ENCODE measurements at places on chromosomes 12 and 14.

GRCh38 chr14:56555921-56556570 lies 23.6 kb upstream of the TMEM260 start:
- DNase-seq = no peak

DNA sequence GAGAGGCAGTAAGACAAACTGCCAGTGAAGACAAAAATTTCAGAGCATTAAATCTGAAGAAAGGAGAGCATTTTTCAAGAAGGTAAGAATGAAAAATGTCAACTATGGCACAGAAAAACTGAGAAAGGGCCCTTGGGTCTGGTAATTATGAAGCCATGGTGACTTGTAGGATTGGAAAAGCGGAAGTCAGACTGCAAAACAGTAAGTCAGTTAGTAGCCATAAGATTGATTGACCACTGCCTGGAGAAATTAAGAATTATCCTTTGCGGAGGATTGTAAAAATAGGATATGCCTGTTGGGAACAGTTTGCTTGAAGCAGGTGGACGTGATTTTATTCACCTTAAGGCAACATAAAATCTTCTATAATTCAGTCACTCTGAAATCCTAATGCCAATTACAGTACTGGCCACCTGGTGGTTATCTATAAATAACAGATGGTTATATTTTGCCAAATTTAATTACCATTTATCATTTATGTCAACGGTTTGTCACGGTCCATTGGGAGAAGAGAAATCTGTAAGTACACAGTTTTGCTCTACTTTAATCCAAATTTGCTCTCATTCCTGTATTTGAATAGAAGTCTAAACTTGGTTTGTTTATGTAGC lies 127.1 kb upstream of the CNTN1 start:
- no peak for DNase-seq

GRCh38 chr12:47964106-47964728 lies 821 bp downstream of the TMEM106C start:
- no peak for DNase-seq

DNA sequence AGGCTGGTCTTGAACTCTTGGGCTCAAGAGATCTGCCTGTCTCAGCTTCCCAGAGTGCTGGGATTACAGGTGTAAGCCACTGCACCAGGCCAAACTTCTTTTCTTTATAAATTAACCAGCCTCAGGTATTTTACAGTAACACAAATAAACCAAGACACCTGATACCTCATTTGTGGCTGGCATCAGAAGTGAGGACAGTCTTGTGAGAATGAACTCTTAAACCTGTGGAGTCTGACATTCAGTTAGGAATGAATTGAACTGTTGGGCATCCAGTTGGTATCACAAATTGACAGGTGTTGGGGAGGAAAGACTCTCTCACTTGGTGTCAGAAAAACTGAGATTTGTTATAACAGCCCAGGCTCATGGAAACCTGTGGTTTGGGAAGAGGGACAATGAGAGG lies 120.5 kb downstream of the DENND5B start:
- no peak for DNase-seq

DNA sequence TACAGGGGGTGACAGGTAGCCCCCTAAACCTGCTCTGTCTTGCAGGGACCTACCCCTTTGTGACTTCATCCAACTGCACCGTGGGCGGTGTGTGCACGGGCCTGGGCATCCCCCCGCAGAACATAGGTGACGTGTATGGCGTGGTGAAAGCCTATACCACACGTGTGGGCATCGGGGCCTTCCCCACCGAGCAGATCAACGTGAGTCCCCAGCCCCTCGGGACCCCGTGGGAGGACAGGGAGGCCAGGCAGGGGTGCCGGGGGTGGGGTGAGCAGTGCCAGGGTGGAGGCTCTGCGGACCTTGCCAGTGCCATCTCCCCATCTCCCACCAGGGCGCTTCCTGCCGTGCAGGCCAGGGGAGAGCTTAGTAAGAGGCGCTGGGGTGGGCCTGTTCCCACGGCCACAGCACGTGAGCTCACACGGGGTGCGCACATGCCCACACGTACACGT lies 11.1 kb upstream of the SIVA1 start:
- DNase-seq = no peak

DNA sequence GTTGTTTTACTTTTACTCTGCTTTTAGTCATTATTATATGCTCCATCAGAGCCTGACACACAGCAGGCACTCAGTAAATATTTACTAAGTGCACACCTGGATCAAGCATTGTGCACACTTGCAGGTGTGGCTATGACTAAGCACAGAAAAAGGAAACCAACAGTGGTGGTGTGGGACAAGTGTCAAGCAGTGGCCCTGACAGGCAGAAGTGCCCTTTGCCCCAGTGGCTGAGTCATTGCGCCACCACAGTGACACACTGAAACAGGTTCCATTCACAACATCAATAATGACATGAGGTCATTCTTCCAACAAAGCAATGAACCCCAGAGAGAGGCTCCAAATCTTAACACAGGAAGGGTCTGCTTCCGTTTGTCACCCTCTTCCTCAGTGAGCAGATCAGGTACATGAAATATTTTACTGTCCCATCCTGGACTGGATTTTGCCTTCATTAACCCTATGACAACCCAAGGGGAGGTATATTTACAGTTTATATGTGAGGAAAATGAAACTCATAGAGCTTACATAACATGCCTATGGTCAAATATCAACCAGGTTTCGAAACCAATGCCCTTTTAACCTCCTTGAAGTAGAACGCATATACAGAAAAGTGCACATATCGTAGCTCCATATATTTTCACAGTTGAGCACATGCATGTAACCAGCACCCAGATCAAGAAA lies 82.6 kb upstream of the GTF2A1 start:
- no peak for DNase-seq

DNA sequence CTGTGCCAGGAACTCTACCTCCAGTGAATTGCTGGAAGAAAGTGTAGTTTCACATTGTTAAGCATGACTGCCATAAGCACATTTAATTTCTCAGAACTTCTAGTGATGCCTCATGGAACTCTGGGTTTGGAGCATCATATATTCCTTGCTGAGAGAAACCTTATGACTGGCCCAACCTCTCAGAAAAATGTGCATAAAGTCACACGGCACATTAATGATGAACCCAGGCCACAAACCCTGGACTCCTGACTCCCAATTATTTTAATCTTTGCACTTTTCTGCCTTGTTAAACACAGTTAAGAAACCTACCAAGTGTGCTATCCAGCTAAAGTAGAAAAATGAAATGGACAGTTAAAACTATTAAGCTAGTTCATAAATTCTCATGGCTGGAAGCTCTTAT lies 5.6 kb downstream of the TCP11L2 start:
- no peak for DNase-seq

- no peak for DNase-seq
These were observed 146.1 kb upstream of the FGD4 start for GRCh38 chr12:32253154-32253790.

DNA sequence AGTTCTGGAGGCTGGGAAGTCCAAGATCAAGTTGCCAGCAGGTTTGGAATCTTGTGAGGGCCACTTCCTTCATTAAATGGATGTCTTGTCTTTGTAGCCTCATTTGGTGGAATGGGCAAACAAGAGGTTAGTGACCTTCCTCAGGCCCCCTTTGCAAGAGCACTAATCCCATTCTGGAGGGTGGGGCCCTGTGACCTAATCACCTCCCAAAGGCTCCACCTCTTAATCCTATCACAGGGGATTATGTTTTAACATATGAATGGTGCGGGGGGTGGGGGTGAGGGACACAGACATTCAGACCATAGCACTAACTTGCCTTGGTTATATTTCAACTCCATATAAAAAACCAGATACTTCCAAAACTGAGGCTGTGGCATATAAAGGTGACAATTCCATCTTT lies 59.9 kb upstream of the PPP4R3A start:
- DNase-seq = no peak

DNA sequence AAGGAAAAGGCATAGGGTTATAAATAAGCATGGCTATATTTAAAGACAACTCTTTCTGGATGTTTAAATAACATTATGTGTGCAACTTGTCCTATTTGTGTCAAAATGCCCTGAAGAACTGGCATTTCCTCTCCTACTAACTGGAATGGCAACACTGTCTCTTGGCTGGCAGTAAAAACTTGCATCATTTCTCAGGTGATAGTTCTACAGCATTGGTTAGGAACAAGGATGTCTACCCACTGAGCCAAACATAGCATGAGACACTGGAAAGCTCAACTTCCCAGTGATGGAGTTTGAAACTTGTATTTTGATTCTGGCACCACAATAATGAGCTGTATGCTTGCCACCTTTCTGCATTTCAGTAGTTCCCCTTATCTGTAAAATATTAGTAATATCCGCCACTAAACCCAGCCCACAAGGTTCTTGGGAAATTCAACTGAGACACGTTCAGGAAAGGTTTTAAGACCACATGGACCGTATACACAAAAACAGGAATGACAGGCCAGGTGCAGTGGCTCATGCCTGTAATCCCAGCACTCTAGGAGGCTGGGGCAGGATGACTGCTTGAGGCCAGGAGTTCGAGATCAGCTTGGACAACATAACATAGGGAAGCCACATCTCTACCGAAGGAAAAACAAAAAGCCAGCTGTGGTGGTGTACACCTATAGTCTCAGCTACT lies 5.1 kb downstream of the SLC38A2 start:
- DNase-seq = no peak

- no peak for DNase-seq
These were observed 110.0 kb downstream of the DYRK2 start for GRCh38 chr12:67758521-67758920.

GRCh38 chr14:74562515-74563232 lies 49.4 kb downstream of the LTBP2 start:
- DNase-seq = no peak

- DNase-seq = no peak
These were observed 24.8 kb downstream of the SLC25A29 start for GRCh38 chr14:100281286-100282082.

GRCh38 chr12:114662512-114663177 lies 21.3 kb downstream of the TBX3 start:
- peak; percentile 83 for DNase-seq

GRCh38 chr12:115482943-115483342 lies 794.5 kb downstream of the MED13L start:
- DNase-seq = no peak

GRCh38 chr14:50773632-50774541 lies 57.1 kb downstream of the NIN start:
- no peak for DNase-seq

GRCh38 chr14:94115631-94116030 lies 5.1 kb downstream of the IFI27 start:
- DNase-seq = no peak
